Stimulated activated CD4-positive, alpha-beta T cell treated with anti-CD3 and anti-CD28 coated beads, Interleukin-4, amount 100 ng/mL, for 4 hours (primary cell): ENCODE measurements at places on chromosomes 7 and 10.

DNA sequence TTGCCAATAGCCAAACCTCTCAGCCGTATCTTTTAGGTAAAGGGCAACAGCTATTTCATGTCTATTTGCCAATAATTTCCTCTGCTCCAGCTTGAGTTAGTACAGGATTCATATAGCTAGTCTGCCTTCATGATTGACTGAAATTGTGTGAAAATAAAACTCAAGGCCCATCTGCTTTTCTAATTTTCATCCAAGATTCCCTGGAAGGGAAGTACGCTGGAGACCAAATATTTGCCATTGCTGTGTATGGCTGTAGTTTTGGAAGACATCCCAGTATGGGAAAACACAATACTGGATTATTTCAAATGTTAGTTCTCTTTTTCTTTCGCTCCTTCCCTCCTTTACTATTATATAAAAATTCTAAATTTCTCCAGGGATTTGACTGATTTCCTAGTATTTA lies 652.4 kb downstream of the CNTNAP2 start:
- no peak for DNase-seq

DNA sequence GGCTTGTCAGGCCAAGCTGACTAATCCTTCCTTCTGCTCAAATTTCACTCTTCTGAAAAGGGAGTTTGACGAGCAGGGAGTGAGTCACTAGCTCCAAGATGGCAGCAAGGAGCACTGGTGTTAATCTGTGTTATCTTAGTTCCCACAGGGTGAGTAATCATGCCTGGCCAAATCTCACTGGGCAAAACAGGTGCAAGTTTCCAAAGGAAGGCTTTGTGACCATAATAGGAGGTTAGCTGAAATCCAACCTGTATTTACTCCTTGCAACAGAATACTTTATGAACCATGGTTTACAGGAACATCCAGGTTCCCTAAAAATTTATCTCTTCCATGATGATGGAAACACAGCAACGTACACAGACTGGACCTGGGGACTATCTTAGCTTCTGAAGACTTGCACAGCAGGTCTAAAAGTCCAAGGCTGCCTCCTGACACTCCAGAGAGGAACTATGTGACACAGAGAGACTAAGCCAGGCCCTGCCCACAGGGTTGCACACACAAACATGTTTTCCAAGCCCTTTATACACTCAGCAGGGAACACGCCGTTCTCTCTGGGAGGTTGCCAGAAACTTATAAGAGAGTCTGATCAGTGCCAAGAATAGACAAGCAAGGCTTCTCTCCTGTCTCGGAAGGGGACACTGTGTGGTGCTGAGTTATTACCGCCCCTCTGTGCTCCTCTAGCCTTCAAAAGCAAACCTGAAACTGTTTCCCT lies 46.3 kb downstream of the PDK4 start:
- no peak for DNase-seq

- no peak for DNase-seq
Measured at GRCh38 chr10:60705376-60705775, 72.9 kb upstream of the CDK1 start.

- DNase-seq, result no peak
Measured at GRCh38 chr7:1798191-1798590, 128.1 kb downstream of the ELFN1 start.

DNA sequence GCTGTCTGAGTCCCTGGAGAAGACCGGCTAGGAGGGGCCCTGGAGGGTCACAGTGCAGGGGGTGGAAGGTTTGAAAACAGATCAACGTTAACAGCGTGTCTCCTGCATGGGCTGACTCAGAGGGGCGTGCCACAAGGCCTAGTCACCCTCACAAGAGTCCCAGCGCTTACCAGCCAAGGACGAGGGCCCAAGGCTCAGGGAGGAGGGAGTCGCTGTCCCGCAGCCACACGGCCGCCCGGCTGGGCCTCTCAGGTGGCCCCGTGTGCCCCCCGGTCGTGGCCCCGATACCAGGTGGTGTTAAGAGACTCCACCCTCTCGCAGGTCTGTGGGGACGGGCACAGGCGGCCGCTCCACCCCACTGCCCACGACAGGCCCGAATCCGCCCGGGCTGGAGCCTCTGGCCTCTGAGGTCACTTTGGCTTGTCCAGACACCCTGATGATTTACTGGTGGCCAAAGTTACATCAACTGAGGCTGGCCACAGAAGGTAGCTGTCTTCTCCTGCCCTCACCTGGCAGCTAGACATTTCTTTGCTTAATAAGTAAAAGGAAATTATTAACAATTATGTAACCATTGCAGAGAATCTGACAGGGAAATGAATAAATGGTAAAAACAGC lies 34.0 kb downstream of the FAM20C start:
- DNase-seq, result no peak
